ENCODE measurements at places on chromosomes 1 and 21.

GRCh38 chr21:16047904-16048303 is 318.1 kb downstream of the USP25 start:
- no peak for DNase-seq

GRCh38 chr1:55402671-55403464 is 187.7 kb upstream of the USP24 start:
- no peak for DNase-seq

DNA sequence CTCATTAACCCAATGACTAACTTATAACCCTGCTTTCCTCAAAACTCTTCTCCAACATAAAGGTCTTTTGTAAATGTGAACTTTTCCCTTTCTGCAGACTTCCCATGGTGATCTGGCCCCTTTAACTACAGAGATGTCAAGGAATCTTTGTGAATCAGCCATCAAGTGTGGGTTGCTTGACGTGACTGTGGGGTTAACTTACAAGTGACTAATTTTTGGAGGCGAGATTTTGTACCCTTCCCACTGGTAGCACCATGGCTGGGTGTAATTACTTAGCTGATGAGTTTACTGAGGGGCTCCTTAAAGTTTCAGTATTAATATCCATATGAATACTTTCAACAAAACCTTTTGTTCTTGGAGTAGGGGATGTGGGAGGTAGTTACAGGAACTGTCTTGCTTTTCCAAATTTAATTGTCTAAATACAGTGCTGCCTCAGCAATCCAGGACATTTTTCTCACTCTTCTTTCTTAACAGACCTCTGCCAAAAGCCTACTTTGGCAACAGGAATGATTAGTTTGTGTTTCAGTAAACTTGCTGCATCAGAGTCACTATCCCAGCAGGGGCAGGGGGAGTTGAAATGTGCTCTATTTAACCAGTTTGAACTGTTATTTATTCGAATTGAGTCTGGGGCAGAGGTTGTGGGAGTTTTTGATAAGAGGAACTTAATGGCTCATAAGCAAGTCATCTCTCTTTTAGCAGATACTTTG is 217.3 kb upstream of the FGGY start:
- no peak for DNase-seq

DNA sequence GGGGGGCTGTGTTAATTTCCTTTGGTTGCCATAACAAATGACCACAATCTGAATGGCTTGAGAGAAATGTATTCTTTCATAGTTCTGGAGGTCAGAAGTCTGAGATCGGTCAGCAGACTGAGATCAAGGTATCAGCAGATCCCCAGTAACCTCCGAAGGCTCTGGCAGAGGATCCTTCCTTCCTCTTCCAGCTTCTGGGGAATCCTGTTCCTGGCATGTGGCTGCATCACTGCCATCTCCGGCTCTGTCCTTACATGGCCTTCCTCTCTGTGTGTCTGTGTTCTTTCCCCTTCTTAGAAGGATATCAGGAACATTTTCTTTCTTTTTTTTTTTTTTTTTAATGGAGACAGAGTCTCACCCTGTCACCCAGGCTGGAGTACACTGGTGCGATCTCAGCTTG is 25.8 kb downstream of the ACTL8 start:
- DNase-seq, result no peak

GRCh38 chr21:43018519-43018918 is 44.2 kb downstream of the PKNOX1 start:
- DNase-seq, result no peak

GRCh38 chr1:212225416-212225815 is 59.8 kb upstream of the PPP2R5A start:
- DNase-seq, result no peak

DNA sequence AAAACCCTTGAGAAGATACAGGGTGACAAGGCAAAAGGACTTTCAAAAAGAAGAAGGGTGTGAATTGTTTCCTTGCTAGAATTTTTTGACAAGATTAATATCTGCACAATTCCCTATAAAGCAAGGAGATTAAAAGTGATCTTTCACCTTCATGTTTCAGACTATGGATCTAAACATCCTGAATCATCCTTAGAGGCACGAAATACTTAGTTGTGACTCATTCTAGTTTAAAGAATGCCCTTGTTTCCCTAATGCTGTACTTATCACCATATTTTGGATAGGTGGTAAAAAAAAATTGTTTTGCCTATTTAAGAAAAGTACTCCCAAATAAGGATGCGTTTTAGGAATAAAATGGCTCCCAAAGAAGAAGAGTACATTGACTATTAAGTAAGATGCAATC is 415.1 kb downstream of the LRRIQ3 start:
- DNase-seq, result no peak

- no peak for DNase-seq
Observed at GRCh38 chr1:83511146-83511726, 487.7 kb downstream of the TTLL7 start.

DNA sequence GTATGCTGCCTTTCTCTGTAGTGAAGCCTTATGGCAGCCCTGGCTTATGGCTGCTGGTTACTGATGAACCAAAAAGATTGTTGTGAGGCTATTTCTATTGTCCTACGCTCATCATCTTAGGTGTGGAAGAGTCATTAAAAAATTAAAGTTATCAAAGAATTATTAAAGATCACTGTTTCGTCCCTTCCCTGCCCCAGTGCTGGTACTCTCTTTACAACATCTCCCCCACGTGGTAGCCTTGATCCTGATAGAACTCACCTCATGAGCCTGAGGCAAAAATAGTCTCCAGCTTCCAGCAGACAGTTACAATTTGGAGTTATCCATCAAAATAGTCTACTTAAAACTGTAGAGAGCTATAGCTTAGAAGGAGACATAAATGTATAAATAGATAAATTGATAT is 201.5 kb downstream of the S1PR1 start:
- DNase-seq, result no peak

GRCh38 chr1:209010475-209011230 is 572.9 kb upstream of the CAMK1G start:
- no peak for DNase-seq

GRCh38 chr1:164671966-164672571 is 113.1 kb downstream of the PBX1 start:
- DNase-seq, result no peak

GRCh38 chr1:101128846-101129245 is 103.3 kb upstream of the DPH5 start:
- DNase-seq, result no peak

DNA sequence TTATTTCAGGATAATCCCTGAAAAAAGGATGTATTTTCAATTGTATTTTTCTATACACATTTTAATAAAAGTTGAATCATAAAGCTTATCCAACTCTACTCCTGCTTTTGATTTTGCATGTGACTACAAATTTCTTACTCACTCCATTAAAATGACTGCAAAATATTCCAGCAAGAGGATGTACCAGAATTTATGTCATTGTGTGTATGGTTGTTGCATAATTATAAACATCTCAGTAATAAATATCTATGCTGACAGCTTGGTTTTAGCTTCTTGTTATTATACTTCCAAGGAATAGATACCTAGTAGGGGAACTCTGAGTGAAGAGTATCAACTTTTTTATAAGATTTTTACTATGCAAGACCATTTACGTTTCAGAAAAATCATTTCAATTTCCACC is 463.2 kb upstream of the RUNX1 start:
- no peak for DNase-seq

DNA sequence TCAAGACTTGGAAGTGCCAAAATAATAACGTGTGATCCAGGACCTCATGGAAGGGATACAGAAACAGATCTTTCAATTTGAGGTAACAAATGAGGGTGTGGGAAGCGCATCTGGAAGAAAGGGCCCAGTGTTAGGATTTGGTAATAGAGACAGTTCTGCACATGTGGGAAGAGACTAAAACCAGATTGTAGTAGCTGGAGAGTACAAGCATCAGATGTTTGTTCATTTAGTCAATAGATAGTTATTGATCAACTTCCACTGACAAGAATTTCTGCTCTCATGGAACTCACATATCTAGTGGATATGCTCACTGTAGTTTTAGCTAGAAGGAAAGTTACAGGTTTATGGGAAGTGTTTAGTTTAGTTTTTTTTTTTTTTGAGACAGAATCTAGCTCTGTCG is 153.6 kb downstream of the TLR5 start:
- no peak for DNase-seq

DNA sequence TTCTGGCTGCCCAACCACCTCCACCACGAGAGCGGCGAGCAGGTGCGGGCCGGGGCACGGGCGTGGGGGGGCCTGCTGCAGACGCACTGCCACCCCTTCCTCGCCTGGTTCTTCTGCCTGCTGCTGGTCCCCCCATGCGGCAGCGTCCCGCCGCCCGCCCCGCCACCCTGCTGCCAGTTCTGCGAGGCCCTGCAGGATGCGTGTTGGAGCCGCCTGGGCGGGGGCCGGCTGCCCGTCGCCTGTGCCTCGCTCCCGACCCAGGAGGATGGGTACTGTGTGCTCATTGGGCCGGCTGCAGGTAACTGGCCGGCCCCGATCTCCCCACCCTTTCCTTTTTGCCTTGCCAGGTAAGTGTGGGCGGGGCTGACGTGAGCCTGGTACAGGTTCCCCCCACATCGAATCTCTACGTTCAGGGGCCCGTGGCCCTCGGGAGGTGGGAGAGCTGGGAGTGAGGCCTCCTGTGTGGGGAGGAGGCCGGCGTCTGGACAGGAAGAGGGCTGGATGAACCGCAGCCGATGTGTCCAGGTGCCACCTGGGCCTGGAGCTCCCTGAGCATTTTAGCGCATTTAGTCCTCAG is 51.7 kb downstream of the COL18A1 start:
- DNase-seq, result no peak

DNA sequence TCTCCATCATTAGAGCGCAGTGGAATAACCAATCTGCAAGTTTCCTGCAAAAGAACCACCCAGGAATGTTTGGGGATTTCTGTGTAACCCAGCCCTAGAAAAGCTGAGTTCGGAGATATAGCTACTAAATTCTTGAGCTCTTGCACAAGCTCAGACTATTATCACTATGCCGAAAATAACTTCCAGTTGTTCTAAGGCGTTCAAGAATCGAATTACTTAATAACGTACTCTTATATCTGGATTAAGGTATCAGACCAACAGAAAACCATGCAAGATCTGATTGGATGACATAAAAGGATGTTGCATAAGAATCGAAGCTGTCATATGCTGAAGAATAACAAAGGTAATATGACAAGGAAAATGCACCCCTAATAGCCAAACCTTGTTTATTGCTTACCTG is 7.5 kb upstream of the LAMC2 start:
- no peak for DNase-seq

GRCh38 chr1:199282751-199283305 is 644.0 kb downstream of the PTPRC start:
- DNase-seq, result no peak

- no peak for DNase-seq
Observed at GRCh38 chr1:19528438-19528837, 43.1 kb upstream of the CAPZB start.

DNA sequence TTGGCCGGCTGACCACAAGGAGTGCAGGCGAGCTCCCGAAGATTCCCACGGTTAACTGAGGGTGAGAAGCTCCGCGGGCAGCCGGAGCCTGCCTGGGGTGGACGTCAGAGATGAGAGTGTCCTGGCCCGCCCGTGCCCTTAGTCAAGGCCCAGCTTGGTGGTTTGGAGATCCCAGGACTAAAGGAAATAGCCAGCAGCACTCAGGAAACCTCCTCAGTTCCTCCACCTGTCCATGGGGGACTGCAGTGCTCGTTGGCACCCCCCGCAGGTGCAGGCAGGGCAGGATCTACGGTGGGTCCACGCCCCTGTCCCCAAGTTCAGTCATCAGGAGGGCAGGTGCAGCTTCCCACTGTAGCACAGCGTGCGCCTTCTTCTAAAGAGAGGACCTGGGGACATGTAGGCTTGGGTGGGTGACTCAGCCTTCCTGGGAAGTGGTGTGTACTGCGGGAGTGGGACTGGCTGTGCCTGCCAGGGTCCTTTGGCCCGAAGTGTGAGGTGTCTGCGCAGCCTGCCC is 32.5 kb downstream of the SLX9 start:
- DNase-seq, result no peak

DNA sequence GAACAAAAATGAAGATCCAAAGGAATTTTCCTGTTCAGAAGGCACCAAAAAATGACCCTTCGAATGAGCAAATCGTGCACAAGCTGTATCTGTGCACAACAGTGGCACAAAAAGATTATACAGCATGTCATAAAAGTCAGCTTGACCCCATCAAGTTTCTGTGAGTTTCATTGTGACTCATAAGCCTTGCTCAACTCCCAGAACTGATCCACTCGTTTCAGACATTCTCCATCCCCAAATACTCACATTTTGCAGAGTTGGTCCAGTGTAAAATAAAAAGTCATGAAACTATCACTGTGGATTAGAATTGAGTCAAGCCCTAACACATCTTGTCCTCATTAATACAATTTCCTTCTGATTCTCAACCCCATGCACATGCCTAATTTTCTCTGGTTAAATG is 174.7 kb upstream of the PKN2 start:
- DNase-seq, result no peak

DNA sequence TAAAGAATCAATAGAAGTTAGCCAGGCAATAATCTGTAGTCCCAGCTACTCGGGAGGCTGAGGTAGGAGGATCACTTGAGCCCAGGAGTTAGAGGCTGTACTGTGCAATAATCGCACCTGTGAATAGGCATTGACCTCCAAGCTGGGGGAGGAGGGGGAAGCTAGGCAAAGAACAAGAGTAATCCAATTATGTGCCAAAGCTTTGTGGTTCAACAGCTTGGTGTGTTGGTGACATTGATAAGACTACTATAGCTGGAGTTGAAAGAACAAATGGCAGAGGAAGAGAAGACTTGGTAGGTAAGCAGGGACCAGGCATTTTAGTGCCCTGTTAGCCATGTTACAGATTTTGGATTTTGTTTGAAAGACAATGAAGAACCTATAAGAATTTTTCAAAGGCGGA is 2.1 kb upstream of the TMCO2 start:
- DNase-seq, result no peak

- DNase-seq, result no peak
Observed at GRCh38 chr1:216450227-216450626, 27.0 kb upstream of the USH2A start.

DNA sequence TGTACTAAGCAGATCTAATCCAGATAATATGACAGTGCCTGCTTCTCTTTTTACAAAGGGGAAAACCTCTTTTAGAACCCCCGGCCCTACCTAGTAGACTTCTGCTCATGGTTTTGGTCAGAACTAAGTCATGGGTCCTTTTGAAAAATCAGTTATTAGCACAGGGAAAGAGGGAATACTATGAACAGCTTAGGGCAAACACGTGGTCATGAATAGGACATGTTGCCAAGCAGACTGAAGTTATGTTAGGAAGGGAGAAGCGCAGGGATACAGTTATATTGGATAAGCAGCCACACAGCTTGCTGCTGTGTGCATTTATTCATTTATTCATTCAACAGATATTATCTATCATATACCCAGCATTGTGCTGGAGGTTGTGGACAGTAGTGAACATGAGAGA is 25.3 kb upstream of the IGSF3 start:
- DNase-seq, result no peak

- DNase-seq, result no peak
Observed at GRCh38 chr1:31657972-31658510, 13.4 kb upstream of the PEF1 start.

Data from activated T-helper 9 cell treated with anti-CD3 and anti-CD28 coated beads, Interleukin-2, amount 50 U/mL, for 16 hours (primary cell).